Left kidney (tissue), 8 donors: ENCODE measurements at places on chromosomes 5 and 9. TPM values are rescaled to one million over a fixed set of nuclear protein-coding genes. Genes with fewer than 3 reads are reported as not detected.

GRCh38 chr9:103734471-103734870 is 359.6 kb upstream of the SMC2 start:
- no peak for DNase-seq

DNA sequence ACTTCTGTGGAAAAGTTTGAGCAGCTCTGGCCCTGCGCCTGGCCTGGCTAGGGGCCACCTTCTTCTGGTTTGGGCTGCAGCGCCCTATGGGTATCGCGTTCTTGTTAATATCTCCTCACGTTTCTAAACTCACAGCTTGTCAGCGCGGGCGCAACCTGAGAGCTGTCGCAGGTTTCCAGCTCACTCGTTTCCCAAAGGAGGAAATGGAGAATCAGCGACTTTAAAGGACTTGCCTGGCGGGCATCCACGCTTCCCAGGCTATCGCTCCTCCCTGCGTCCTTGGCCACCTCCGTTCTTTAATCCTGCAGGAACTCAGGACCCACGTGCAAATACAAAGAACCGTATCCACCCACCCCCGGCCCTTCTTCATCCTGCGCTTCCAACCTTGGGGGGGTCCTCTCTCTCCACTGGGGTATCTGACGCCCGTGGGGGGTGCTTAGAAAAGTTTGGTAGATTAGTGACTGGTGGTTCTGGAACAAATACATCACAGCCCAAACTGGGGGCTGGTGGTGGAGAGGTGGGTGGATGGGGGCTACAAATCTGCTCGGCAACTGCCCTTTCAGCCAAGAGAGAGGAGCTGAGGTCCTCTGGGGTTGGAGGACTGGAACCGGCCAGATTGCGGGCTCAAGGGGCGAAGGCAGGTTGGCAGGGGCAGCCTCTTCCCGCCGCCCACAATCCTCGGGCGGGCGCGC is 578 bp upstream of the PSAT1 start:
- peak; percentile 41 for DNase-seq

DNA sequence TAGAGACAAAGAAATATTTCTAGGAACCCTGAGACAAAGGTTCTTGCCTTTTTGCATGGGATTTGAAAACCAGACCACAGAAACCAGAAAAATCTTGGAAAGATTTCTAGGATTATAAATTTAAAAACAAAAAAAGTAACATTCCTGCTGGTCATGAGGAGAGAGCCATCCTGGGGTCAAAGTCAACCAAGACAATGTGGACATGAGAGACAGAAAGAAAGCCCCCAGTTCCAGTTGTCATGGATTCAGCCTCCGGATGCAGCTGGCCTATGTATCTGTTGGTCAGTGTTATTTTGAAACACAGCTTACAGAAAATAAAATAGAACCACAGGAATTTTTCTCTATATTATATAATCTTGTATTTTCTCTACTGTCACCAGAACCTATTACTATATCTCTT is 24.4 kb upstream of the RGMB start:
- DNase-seq, result no peak

DNA sequence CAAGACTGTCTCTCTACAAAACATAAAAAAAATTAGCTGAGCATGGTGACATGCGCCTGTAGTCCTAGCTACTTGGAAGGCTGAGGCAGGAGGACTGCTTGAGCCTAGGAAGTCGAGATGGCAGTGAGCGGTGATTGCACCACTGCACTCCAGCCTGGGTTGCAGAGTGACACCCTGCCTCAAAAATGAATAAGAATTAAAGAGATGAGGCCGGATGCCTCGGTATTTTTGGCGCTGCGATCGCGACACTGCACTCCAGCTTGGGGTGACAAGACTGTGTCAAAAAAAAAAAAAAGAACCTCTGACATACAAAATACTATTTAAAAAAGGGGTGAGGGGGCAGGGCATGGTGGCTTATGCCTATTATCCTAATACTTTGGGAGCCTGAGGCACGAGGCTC is 7.3 kb downstream of the GPBP1 start:
- DNase-seq, result no peak

DNA sequence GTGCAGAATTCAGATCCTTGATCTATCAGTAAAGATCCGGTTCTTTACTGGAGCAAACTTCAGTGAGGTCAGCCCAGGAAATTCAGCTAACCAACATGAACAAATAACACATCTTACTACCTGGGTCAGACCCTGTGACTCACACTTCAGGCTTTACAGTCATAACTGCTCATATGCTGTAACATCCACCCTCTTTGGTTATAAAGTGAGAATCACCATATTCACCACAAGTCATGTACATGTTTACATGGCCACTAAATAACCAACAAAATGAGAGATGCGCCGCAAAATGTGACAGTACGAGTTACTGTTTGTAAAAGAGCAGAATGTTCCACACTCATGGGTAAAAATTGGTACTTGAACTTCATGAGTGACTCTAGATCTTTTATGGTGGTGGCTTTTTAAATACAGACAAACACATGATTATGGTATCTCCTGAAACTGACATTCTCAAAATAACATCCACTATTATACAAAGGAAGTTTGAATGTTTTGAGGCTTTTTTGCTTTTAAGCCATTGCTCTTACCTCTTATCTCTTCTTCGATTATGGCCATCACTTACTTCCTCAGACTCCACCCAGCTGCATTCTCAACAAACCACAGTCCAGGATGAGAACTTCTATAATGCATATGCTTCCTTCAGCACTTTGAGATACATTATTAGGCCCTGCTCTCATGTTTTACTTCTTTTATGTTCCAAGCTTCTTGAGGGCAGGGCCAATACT is 516.6 kb downstream of the RAB3C start:
- no peak for DNase-seq

DNA sequence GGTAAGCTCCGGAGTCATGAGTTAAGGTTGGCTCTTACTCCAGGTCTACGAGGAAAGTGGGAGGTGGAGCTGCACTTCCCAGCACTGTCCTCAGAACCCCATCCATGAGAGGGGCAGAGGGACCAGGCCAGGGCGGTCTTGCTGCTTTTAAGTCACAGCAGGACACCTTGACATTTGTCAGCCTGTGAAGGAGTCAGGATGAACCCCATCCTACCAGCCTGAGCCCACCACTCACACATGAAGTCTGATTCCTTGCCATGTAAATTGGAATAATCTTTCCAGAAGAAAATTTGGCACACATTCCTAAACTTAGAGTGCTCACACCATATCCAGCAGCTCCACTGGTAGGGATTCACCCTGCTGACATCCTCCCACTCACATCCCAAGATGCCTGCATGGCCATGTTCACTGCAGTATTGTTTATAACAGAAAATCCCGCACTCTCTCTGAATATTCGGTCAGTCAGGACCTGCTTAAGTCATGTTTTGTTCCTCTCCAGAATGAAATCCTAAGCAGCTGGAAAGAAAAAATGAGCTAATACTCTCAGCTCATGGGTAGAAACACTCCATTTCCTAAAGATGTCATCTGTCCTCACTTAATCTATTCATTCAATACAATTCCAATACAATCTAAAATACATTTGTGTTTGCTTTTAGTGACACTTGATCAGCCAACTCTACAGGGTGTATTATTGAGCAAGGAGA is 79.3 kb upstream of the COL5A1 start:
- no peak for DNase-seq

DNA sequence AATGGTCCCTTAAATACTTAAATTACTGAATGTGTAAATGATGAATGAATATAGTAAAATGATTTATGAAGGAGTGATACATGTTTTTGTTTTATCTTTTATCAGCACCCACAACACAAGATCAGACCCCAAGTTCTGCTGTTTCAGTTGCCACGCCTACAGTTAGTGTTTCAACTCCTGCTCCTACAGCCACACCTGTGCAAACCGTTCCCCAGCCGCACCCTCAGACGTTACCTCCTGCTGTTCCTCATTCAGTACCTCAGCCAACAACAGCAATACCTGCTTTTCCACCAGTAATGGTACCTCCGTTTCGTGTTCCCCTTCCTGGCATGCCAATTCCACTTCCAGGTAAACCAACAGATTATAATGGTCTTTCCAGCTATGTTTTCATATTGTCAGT is 16.3 kb downstream of the TCERG1 start:
- DNase-seq, result no peak

DNA sequence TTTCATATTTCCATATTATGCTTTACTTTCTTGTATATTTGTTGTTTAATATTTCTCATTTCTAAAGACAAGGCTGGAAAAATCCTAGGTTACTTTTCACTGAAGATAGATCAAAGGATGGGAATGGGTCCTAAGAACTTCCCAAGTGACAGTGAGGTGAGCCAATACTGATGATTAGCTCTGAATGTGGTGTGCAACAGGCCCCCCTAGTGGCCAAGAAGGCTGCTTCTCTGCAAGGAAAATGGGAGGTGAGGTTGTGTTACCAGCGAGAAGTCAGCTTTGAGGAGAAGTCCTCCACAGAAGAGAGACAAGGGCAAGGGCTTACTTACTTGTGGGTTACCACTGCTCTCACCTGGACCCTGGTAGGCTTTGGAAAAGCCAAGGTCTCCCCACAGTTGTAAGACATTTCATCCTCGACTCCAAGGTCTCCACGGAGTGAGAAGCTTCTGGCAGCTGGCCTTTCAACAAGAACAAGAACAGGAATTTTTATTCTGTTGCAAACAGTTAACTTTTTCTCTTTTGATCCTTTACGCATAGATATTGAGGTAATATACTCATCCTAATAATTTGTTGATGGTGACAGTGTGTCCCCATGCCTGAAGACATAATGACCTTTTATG is 69.9 kb downstream of the MAMDC2 start:
- DNase-seq, result peak; percentile 22

DNA sequence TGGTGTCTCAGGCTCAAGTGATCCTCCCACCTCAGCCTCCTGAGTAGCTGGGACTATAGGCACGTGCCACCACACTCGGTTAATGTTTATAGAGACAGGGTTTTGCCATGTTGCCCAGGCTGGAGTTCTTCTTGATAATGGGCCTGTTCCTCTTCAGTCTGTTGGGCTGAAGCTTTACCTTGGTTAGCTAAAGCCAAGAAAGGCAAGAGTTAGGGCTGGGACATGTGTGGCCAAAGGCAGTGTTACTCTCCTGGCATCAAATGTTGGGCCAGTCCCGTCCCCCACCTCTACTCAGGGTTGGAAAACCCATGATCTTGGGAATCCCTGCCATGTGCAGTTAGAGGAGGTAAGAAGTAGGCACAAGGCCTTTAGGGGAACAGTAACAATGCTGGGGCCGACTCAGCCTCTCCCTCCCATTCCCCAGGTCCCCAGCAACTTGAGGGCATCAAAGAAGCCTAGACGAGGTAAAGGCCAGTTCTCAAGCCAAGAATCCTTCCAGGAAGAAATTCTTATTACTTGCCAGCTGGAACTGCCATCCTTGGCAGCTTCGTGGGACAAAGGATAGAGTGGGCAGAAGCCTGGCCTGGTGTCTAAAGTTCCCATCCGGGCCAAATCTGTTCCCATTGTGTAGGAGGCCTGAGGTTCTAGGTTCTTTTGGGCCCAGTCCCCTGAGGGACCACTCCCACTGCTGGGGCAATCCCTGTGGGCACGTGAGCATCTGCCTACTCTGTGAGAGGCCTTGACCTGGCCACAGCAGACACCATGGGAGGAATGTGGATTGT is 4.5 kb downstream of the EGR1 start:
- DNase-seq, result no peak

GRCh38 chr5:73351593-73351992 is 97.0 kb downstream of the FOXD1 start:
- DNase-seq, result no peak

- no peak for DNase-seq
These were observed 127.0 kb upstream of the PLCXD3 start for GRCh38 chr5:41637424-41637823.

GRCh38 chr9:36961561-36962325 is 72.3 kb downstream of the PAX5 start:
- peak; percentile 47 for DNase-seq

- no peak for DNase-seq
These were observed 8.7 kb upstream of the B4GALT1 start for GRCh38 chr9:33175649-33176325.

DNA sequence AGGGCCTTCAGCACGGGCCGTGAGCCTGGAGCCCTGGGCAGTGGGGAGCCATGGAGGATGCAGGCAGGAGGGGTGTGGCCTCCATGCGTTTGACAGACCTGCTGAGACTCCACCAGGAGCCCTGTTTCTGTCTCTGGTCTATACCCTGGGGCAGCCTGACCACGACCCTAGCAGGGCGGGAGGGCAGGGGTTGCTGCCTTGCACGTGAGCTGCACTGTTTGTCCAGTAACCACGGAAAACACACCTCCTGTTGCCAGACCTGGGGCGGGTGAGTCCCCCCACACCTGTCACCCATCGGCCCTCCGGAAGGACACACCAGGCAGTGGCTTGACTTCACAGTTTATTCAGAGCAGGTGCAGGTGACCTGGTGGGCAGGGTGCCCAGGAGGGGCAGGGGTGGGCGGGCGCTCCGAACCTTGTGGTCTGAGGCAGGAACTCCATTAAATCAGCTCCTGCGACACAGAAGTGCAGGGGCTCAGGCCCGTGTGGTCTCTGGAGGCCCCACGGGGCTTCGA is 3.9 kb downstream of the LCN8 start:
- DNase-seq, result no peak

- no peak for DNase-seq
These were observed 32.2 kb upstream of the PAM start for GRCh38 chr5:102722931-102723330.

GRCh38 chr9:12689233-12689632 is 4.0 kb upstream of the TYRP1 start:
- no peak for DNase-seq

- DNase-seq, result peak; percentile 19
These were observed 574 bp downstream of the SLC35A4 start for GRCh38 chr5:140565024-140565779.

- DNase-seq, result no peak
These were observed 13.8 kb downstream of the PCDHB15 start for GRCh38 chr5:141258948-141259347.

BTNL3 gene
- not detected for polyA plus RNA-seq

FAM221B gene
- 0.40 TPM for polyA plus RNA-seq

TLE1 gene
- 65.4 TPM for polyA plus RNA-seq

GOLGA1 gene
- 19.0 TPM for polyA plus RNA-seq

IL13 gene
- 0.08 TPM for polyA plus RNA-seq

SUSD3 gene
- polyA plus RNA-seq, result 6.9 TPM

TMC1 gene
- polyA plus RNA-seq, result 1.3 TPM

CDC25C gene
- 11.7 TPM for polyA plus RNA-seq

REEP2 gene
- polyA plus RNA-seq, result 10.1 TPM

CCNI2 gene
- polyA plus RNA-seq, result 4.2 TPM
